Ovary (tissue), 10 donors: ENCODE measurements at places on chromosomes 13 and 19. TPM values are rescaled to one million over a fixed set of nuclear protein-coding genes. Genes with fewer than 3 reads are reported as not detected.

- no peaks in the 10 kb centered on the region for H3K4me1 ChIP-seq
- H3K4me3 ChIP-seq: no peak overlapping the region
- no peaks in the 10 kb centered on the region for H3K36me3 ChIP-seq
- H3K27ac ChIP-seq: no peak overlapping the region
- no peaks in the 10 kb centered on the region for H3K27me3 ChIP-seq
These were observed 223.8 kb downstream of the TDRD3 start for GRCh38 chr13:60620611-60621395.

Gene MRPS31
- 19.1 TPM for total RNA-seq

- H3K4me3 ChIP-seq: no peak overlapping the region
- H3K27ac ChIP-seq: no peak overlapping the region
- DNase-seq: no peak
- H3K36me3 ChIP-seq: no peaks in the 10 kb centered on the region
These were observed 12.4 kb upstream of the SIAH3 start for GRCh38 chr13:45863709-45864590.

GRCh38 chr19:10449037-10449436, 28.7 kb downstream of the PDE4A start:
- no peak for DNase-seq
- H3K4me1 ChIP-seq: no peaks in the 10 kb centered on the region
- H3K27me3 ChIP-seq: no peaks in the 10 kb centered on the region
- no peak overlapping the region for H3K4me3 ChIP-seq
- H3K36me3 ChIP-seq: no peaks in the 10 kb centered on the region

GRCh38 chr19:798415-799075, 1.3 kb downstream of the PTBP1 start:
- peak overlapping the region; percentile 44 for H3K27ac ChIP-seq
- DNase-seq: peak; percentile 56
- peak overlapping the region; percentile 68 for H3K4me3 ChIP-seq
- H3K27me3 ChIP-seq: no peaks in the 10 kb centered on the region
- H3K4me1 ChIP-seq: peaks cover 46% of the 10 kb centered on the region

DNA sequence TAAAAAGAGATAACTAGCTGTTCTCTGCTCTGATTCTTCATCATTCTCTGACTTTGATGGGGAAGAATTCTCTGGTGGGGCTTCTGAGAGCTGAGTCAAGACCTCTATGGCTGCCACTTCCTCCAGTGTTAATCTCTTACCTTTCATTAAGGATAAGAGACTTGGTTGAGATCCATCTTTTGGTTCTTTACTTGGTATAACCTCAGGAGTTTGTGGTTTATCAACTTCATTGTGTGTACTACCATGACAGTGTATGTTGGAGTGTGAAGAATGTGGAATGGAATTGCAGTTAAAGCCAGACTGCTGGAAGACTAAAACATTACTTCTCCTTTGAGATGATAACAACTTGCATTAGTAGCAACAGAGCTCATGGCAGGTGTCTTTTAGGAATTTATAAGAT, 222.0 kb downstream of the SLITRK5 start:
- no peaks in the 10 kb centered on the region for H3K4me1 ChIP-seq
- DNase-seq: no peak

GRCh38 chr19:45455707-45456499, 11.9 kb upstream of the FOSB start:
- no peaks in the 10 kb centered on the region for H3K36me3 ChIP-seq
- H3K27ac ChIP-seq: peak overlapping the region; percentile 75
- peaks cover 12% of the 10 kb centered on the region for H3K4me1 ChIP-seq
- peak; percentile 96 for DNase-seq

DNA sequence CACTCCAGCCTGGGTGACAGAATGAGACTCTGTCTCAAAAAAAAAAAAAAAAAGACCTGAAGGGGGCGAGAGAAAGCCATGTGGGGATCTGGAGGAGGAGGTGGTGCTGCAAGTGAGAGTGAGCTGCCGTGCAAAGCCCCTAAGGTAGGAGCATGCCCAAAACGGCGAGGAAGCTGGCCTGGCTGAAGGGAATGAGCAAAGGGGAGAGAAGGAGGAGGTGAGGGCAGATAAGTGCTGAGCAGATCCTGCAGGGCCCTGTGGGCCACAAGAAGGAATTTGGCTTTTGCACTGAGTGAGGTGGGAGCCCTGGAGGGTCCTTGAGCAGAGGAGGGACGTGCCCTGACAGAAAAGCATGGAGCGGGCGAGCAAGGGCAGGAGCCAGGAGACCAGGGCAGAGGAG, 19.4 kb upstream of the ADGRE5 start:
- no peaks in the 10 kb centered on the region for H3K36me3 ChIP-seq
- H3K27ac ChIP-seq: no peak overlapping the region
- H3K4me3 ChIP-seq: no peak overlapping the region
- peaks cover 4% of the 10 kb centered on the region for H3K4me1 ChIP-seq

- no peak overlapping the region for H3K27ac ChIP-seq
- H3K4me3 ChIP-seq: no peak overlapping the region
- no peaks in the 10 kb centered on the region for H3K4me1 ChIP-seq
- DNase-seq: peak; percentile 42
- H3K27me3 ChIP-seq: no peaks in the 10 kb centered on the region
These were observed 20.4 kb upstream of the FAM216B start for GRCh38 chr13:42760951-42761350.

Gene PSPN
- total RNA-seq: 2.3 TPM

DNA sequence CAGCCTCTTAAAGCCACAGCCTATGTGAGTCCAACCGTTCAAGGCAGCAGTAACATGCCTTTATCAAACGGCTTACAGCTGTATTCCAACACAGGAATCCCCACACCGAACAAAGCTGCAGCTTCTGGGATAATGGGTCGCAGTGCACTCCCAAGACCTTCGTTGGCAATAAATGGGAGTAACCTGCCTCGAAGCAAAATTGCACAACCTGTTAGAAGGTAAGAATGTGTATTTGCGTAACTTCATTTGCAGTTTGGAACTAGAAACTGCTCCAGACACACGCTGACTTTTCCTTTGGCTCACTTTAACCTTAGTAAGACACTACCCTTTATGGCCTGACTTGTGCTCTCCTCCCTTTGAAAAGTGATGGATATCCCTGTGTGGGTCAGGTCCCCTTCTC, 63.4 kb downstream of the SLAIN1 start:
- H3K4me3 ChIP-seq: no peak overlapping the region
- no peaks in the 10 kb centered on the region for H3K4me1 ChIP-seq
- no peaks in the 10 kb centered on the region for H3K27me3 ChIP-seq
- no peaks in the 10 kb centered on the region for H3K36me3 ChIP-seq
- no peak for DNase-seq

DNA sequence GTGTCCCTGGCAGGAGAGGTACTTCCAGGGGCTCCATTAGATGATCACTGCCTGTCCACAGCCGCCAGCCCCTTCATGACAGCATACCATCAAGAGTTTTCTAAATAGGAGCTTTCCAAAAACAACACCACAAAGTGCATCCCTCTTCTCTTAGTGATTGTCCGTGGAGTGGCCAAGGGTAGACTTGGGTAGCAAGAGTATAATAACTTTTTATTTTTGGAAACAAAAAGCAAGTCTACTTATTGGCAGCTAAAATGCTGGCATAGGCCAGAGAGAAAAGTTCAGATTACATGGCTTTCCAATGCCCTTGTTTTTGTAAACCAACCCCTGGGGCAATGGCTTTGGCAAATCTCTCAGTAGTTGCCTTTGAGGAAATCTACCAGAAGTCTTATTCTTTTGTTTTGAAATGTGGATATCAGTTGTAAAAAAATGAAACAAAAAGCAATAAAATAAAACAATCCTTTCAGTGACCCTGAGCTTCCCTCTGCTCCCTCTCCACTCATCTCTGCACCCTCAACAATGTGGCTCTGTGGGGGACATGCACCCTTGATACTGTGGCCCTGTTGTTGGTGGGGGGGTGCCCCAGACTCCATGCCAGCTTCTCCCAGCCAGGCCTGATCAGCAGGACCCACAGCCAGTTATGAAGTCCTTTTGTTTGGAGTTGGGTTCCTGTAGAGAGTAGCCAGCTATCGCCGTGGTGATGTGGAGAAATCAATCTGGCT, 294.1 kb downstream of the DLEU7 start:
- no peaks in the 10 kb centered on the region for H3K4me1 ChIP-seq
- H3K27me3 ChIP-seq: no peaks in the 10 kb centered on the region
- H3K27ac ChIP-seq: no peak overlapping the region
- H3K36me3 ChIP-seq: no peaks in the 10 kb centered on the region

GRCh38 chr19:28977826-28978225, 235.1 kb downstream of the UQCRFS1 start:
- no peaks in the 10 kb centered on the region for H3K36me3 ChIP-seq
- no peaks in the 10 kb centered on the region for H3K27me3 ChIP-seq
- H3K27ac ChIP-seq: no peak overlapping the region
- DNase-seq: no peak

Gene S1PR5
- total RNA-seq: not detected

DNA sequence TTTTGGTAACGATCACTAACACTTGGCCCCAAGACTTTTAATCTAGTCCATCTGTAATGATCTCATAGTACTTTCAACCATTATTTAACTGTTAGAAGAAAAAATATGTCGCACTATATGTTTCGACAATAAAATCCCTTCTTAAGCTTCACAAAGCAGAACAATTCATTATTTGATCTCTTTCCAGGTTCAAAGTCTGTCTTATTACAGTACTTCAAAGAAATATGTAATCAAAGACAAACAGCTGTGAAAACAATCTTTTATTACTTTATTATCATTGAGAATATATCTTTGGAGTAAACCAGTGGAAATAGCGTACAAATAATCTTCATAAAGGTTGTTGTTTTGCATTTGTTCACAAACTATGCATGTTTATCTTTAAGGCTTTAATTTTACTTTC, 93.5 kb downstream of the DACH1 start:
- H3K27ac ChIP-seq: no peak overlapping the region
- no peaks in the 10 kb centered on the region for H3K27me3 ChIP-seq
- no peaks in the 10 kb centered on the region for H3K4me1 ChIP-seq
- no peak overlapping the region for H3K4me3 ChIP-seq
- no peaks in the 10 kb centered on the region for H3K36me3 ChIP-seq

DNA sequence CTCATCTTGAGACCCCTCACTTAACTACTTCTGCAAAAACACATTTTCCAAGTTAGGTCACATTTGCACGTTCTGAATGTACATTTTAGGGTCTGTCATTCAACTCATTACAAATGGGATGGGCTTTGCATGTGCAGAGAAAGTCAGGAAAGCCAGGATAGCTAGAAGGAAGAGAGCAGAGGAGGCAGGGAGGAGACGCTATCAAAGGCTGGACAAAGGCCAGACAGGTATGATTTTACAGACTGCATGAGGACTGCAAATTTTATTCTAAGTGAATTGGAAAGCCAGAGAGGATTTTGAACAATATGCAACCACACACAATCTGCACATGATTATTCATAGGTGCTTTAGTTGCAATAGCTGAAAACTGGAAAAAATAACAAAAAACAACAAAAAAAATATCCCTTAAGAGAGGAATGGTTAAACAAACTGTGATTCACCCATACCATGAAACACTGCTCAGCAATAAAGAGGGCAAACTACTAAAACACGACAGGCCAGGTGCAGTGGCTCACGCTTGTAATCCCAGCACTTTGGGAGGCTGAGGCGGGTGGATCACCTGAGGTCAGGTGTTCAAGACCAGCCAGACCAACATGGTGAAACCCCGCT, 21.1 kb downstream of the SYDE1 start:
- no peaks in the 10 kb centered on the region for H3K36me3 ChIP-seq
- no peak overlapping the region for H3K4me3 ChIP-seq
- DNase-seq: no peak
- H3K27me3 ChIP-seq: no peaks in the 10 kb centered on the region
- no peak overlapping the region for H3K27ac ChIP-seq

DNA sequence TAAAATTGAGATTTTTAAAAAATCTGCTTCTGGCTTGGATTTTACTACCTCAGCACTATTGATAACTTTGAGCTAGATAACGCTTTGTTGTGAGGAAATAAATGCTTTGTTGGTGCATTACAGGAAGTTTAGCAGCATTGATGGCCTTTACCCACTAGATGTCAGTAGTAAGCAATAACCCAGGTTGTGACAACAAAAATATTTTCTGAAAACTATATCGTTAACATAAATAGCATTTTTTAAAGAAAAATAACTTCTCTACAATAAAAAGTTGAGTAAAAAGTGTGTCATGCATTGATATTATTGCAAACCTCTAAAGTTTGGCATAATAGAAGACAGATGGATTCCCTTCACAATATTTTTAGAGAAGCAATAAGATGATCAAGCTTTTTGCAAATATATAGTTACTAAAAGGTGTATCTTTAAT, 1246.5 kb downstream of the UQCRFS1 start:
- H3K4me3 ChIP-seq: no peak overlapping the region
- no peak overlapping the region for H3K27ac ChIP-seq
- no peaks in the 10 kb centered on the region for H3K36me3 ChIP-seq
- no peaks in the 10 kb centered on the region for H3K4me1 ChIP-seq

Gene ZNF546
- 7.8 TPM for total RNA-seq

DNA sequence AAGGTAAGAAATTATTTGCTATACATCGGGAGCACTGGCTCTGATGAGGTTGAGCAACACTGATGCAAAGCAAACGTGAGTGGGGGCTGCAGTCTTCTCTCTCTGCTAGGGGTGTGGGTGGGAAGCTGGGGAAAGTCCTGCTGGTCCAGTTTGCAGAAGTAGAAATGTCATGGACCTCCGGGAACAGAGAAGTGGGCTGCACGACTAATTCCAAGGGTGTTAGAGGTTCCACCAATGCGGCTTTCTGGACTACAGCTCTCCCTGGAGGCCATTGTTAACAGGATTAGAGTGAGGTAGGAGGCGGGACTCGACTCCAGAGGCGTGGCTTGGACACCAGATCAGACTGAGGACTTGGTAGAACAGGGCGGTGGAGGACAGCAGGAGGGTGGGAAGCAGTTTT, 5.7 kb upstream of the FBXO27 start:
- no peaks in the 10 kb centered on the region for H3K4me1 ChIP-seq
- H3K27me3 ChIP-seq: no peaks in the 10 kb centered on the region
- no peaks in the 10 kb centered on the region for H3K36me3 ChIP-seq

DNA sequence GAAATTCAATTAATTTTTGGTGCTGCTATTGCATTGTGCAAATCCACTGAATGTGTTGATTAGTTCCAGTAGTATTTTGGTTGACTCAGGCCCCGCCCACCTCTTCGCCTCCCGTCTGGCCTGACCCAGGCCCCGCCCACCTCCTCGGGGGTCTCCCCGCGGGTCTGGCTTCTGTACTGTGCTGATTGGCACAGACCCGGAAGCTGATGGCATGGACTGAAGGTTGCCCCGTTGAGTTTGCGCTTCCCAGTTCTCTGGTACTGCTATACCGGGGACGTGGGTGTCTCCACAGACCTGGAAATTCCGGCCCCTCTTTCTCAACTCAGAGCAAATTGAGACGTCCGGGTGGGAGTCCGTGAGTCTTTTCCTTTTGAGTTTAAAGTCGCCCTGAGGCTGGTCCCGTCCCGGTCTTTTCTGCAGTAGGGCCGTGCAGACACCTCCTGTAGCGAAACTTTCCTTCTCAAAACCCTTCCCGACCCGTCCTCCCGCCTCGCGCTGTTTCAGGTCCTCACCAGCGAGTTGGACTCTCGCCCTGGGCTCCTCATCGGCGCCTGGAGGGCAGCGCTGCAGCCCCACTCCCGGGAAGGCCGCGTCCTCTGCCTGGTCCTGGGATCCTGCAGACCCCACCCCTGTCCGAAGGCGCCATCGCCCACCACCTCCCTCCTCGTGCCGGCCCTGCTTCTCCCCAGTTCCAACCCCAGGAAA, 14.8 kb downstream of the ZNF701 start:
- no peak overlapping the region for H3K27ac ChIP-seq
- no peaks in the 10 kb centered on the region for H3K36me3 ChIP-seq
